ENCODE measurements at places on chromosomes 12 and 14.

GRCh38 chr14:36625014-36625413, 36.6 kb upstream of the PAX9 start:
- DNase-seq = no peak

GRCh38 chr12:126811391-126811790, 1455.6 kb upstream of the TMEM132C start:
- DNase-seq = no peak

GRCh38 chr14:100981809-100982208, 78.3 kb upstream of the RTL1 start:
- DNase-seq = no peak

DNA sequence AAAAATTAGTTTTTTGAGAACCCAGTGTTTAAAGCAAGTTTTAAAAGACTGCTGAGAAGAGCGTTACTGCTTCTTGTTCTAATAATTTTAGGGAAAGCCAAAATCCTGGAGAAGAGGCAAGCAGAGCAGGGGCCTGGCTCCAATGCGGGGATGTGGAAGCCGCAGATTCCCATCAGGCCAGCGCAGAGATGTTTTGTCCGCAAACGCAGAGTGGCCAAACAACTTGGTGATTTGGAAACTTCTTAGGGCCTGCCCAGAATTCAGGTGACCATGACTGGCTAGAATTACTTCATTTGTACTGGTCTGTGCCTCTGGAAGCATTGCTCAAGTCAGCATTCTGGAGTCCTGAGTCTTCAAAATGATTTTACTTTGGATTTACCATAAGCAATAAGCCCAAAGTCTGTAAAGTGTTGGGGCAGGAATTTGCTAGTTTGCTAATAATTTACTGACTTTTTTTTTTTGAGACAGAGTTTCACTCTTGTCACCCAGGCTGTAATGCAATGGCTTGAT, 208.4 kb downstream of the PPM1H start:
- DNase-seq = no peak

DNA sequence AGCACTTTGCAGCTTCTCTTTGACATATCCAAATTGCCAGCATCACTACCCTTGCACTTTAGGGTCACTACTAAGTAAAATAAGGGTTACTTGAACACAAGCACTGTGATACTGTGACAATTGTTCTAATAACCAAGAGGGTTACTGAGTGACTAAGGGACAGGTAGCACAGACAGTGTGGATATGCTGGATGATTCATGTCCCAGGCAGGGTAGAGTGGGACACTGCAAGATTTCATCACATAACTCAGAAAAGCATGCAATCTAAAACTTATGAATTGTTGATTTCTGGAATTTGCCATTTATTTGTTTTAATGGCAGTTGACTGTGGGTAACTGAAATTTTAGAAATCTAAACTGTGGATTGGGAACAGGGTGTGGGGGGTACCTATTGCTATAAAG, 218.8 kb downstream of the KITLG start:
- no peak for DNase-seq

DNA sequence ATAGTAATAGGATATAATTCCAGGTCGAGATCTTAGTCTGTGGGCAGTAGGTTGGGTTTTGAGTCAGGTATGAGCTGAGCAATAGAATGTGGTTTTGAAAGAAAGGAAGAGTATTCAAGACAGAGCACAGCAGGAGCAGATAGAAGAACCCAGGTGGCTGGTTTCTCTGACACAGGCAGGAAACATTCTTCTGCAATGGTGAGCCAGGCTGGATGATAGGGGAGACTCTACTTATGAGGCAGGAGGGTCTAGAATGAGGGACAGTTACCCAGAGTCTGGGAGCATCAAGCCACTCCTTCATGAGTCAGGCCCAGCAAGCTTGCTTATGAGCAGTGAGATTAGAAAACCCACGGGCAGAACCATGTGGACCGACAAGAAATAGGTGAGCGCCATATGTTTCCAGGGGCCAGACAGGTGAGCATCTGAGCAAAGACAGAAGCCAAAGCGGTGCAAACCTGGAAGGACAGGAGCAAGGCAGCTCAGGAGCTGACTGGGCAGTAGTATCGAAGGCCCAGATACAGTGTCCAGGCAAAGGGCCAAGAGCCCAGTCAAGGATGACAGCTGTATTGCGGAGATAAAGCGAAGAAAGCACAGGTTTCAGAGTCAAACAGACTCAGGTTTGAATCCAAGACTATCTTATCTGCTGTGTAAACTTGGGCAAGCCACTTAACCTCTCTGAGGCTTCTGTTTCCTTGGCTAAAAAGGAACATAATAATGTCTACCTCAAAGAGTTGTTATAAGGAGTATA, 22.5 kb upstream of the PCNX1 start:
- no peak for DNase-seq

- DNase-seq = no peak
Measured at GRCh38 chr14:104510794-104511611, 68.6 kb upstream of the C14orf180 start.

DNA sequence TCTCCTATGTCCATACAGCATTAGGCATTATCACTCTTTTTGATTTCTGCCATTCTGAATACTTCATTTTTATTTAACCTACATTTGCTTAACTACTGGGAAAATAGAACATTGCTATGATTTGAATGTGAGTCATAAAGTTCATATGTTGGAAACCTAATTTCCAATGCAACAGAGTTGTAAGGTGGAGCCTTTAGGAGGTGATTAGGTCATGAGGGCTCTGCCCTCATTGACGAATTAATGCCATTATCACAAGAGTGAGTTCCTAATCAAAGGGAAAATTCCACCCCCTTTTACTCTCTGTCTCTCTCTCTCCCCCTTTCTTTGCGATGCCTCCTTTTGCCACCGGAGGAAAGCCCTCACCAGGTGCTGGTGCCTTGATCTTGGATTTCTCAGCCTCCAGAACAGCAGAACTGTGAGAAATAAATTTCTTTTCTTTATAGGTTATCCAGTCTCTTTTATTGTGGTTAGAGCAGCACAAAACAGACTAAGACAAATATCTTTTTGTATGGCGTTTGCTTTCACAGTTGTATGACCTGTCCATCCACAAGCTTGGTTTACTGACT, 180.1 kb upstream of the ARID2 start:
- DNase-seq = no peak

DNA sequence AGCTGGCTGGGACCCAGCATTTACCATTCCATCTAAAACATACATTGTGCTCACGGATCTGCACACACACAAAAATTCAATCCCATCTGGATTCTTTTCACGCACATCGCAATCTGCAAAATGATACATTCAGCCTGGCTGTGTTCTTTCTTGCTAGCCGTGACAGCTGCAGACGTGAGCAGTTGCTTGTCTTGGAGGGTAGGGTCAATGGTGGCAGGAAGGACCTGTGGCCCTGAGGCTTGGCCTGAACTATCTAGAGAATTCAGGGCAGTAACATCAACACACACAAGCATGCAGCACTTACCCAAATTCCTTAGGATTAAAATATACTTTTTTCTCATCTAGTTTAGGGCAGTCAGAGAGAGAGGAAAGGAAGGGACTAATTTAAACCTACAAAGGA, 72.0 kb downstream of the DICER1 start:
- no peak for DNase-seq

GRCh38 chr12:24705216-24705615, 243.7 kb downstream of the BCAT1 start:
- DNase-seq = no peak

GRCh38 chr12:53223389-53224060, 8.5 kb downstream of the RARG start:
- no peak for DNase-seq

GRCh38 chr12:103877288-103877687, 36.3 kb upstream of the NT5DC3 start:
- no peak for DNase-seq

DNA sequence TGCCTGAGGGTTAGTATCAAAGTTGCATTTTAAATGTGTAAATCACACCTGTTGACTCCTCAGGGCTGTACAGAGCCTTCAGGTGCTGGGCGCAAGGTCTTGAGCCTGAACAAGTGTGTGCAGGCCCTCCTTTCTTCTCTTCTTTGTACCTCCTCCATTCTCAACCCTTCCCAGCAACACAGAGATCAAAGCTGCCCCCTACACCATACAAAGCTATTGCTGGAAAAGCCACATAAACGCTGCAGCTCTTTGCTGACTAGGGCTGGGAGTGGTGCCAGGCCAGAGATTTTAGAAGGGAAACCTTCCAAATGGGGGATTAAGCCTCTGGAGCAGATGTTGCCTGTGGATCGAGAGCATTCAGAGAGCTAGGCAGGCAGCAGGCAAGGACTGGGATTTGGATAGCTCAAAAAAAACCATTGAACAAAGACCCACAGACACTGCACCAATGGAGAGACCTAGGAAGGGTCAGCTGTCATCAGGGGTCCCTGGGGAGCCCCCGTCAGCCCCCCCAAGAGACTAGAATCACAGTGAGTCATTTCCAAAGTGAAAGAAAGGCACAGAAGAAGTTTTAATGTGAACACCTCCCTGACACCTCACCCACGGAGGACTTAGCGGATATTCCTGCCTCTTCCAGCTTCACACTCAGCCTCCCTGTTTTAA, 18.2 kb upstream of the SUSD6 start:
- DNase-seq = no peak

DNA sequence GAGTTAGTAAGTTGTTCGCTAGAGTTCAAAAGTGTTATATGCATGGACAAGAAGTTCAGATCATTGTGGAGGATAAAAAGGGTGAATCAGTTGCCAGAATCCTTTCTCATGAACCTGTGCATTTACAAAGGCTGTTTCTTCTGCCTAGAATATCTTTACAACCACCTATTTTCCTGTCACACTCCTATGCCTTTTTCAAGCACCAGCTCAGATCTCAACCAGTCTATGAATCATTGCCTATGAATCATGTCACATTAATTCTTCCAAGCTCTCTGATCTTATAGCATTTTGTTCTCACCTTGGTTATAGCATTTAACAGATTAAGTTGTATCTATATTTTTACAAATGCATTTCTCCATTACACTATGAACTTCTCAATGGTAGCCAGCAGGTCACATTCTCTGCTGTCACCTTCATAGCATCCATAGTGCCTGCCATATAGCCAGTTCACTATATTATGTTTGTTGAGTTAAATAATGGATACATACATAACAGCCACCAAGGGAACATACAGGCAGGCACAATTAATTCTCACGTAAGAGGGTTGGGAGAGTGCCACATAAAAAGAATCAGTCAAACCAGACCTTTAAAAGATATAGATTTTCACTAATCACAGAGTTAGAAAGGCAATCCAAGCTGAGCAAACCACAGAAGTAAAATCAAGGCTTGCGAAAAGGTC, 573.0 kb downstream of the FOXG1 start:
- no peak for DNase-seq

- no peak for DNase-seq
Measured at GRCh38 chr14:54444681-54445080, 3.5 kb upstream of the CNIH1 start.

DNA sequence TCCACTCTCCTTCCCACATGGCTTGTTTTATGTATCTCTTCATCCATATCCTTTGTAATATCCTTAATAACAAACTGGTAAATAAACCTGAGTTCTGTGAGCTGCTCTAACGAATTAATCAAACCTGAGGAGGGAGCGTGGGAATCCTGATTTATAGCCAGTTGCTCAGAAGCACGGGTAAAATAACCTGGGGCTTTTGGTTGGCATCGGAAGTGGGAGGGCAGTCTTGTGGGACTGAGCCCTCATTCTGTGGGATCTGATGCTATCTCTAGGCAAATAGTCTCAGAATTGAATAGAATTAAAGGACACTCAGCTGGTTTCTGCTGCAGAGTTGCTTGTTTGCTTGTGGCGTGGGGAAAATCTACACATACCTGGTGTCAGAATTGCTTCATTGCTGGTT, 17.5 kb upstream of the LDHB start:
- no peak for DNase-seq

GRCh38 chr12:92164712-92165111, 19.1 kb upstream of the BTG1 start:
- DNase-seq = no peak

DNA sequence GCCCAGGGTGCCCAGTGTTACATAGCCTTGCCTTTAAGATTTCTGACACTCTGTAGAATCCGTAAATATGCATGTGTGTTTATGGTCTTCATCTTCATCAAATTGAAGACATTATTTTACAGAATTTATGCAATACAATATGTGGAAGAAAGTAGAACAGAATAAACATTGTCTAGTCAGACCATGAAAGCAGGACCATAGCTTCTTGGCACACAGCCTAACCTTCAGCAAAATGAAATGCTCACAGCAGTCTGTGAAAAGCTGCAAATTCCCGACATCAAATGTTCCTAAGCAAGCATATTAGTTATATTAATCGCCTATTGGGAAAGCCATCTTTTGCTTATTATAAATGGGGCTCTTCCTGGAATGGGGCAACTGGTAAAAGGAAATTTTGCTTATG, 111.3 kb upstream of the GARIN2 start:
- no peak for DNase-seq

GRCh38 chr12:132253698-132254480, 75.5 kb downstream of the GALNT9 start:
- DNase-seq = no peak

DNA sequence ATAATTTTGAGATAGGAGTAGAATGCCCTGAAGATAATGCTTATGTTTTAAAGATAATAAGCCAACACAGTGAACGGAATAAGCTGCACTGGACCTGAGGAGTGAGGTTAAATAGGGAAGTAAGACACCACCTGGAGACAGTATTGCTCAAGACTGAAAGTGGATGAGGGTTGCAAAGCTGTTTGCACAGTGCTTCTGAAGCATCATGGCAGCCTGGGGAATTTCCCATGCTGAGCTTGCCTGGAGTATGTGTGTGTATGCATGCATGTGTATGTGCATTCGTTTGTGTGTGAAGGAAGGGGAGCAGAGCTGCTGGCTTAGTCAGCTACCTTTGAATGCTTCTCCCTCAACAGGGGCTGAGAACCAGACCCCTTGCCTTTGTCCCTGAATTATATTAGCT, 35.8 kb downstream of the BHLHE41 start:
- DNase-seq = no peak

GRCh38 chr14:29503903-29504302, 423.7 kb downstream of the PRKD1 start:
- no peak for DNase-seq

DNA sequence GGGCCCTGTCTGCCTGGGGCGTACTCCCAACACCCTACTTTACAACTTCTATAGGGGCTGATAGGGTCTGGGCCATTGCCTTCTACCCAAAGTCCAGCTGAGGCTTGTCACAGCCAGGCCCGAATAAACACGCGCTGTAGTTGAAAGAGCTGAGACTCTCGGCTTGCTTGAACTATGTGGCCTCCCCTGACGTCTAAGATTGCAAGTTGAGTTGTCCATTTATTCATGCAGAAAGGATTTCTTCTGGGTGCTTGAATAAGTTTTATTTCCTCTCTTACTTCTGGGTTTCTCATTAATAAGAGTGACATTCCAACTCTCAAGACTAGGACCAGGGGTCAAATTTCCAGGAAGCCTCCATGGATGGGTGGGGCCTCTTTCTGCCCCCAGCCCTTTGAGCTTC, 74.4 kb upstream of the VRK1 start:
- no peak for DNase-seq

GRCh38 chr14:92754966-92755365, 6.5 kb upstream of the LGMN start:
- no peak for DNase-seq

DNA sequence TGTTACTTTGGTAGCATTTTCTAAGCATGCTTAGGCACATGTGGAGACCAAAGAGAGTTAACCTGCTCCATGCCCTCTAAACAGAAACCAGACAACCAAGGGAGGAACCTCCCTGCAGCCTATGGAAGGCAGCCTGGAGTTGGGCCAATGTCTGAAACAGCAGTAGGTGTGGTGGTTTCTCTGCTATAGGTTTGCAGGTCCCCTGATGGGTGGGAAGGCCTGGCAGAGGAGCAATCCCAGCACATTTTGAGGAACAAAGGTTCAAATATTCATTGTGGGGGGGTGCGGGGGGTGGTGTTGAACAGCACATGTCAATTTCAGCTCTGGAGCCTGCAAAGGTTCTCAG, 65.4 kb downstream of the DACT1 start:
- DNase-seq = no peak

GRCh38 chr14:99129211-99129696, 142.7 kb downstream of the BCL11B start:
- no peak for DNase-seq

All from activated T-cell treated with anti-CD3 and anti-CD28 coated beads for 24 hours (primary cell).